ENCODE measurements at places on chromosomes 11 and 22.

DNA sequence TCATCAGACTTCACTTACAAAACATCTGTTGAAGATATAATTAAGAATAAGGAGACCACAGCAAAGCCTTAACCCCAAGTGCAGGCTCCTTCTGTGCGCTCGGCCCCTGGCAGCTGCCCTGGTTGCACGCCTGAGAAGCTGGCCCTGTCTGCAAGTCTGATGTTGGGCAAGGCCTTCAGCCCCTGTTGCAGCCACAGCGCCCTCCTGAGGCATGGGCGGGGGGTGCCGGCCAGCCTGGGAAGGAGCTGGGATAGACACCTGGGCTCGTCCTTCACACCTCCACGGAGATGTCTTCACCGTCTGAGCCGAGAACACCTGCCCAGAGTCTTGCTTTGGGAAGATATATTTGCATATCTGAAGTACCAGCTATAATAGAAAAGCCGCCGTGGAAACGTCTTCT lies 104.1 kb downstream of the MPPED1 start:
- no peaks in the 10 kb centered on the region for H3K27me3 ChIP-seq
- no peaks in the 10 kb centered on the region for H3K36me3 ChIP-seq
- H3K4me1 ChIP-seq = no peaks in the 10 kb centered on the region
- no peak overlapping the region for H3K27ac ChIP-seq
- H3K4me3 ChIP-seq = no peak overlapping the region

GRCh38 chr11:85682330-85683305 lies 3.4 kb downstream of the CCDC89 start:
- H3K4me3 ChIP-seq = no peak overlapping the region
- no peak for DNase-seq
- H3K36me3 ChIP-seq = no peaks in the 10 kb centered on the region
- H3K27ac ChIP-seq = no peak overlapping the region
- peaks cover 5% of the 10 kb centered on the region for H3K4me1 ChIP-seq

GRCh38 chr11:3853899-3854659 lies 1.4 kb upstream of the STIM1 start:
- H3K27ac ChIP-seq = no peak overlapping the region
- H3K4me3 ChIP-seq = peak overlapping the region; percentile 85
- DNase-seq = no peak
- peaks cover under 1% of the 10 kb centered on the region for H3K27me3 ChIP-seq
- peaks cover 35% of the 10 kb centered on the region for H3K4me1 ChIP-seq

GRCh38 chr11:121429556-121429955 lies 22.6 kb upstream of the SORL1 start:
- DNase-seq = no peak
- H3K36me3 ChIP-seq = peaks cover 1% of the 10 kb centered on the region
- peaks cover 49% of the 10 kb centered on the region for H3K27me3 ChIP-seq
- H3K27ac ChIP-seq = no peak overlapping the region

GRCh38 chr11:70572974-70573260 lies 174.6 kb downstream of the CTTN start:
- peak; percentile 53 for DNase-seq
- H3K4me1 ChIP-seq = peaks cover 8% of the 10 kb centered on the region
- H3K4me3 ChIP-seq = no peak overlapping the region
- no peak overlapping the region for H3K27ac ChIP-seq

DNA sequence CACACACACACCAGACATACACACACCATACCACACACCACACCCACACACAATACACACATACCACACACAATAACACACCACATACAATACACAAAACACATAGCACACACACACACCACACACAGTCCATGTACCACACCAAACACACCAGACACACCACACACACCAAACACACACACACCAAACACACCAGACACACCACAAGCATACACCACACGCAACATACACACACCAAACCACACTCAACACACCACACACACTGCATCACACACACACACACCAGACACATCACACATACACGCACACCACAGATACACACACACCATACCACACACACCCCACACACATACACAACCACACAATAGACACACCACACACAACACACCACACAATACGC lies 54.8 kb downstream of the IGSF9B start:
- H3K36me3 ChIP-seq = peaks cover 8% of the 10 kb centered on the region
- no peak overlapping the region for H3K27ac ChIP-seq
- no peaks in the 10 kb centered on the region for H3K27me3 ChIP-seq
- no peaks in the 10 kb centered on the region for H3K4me1 ChIP-seq
- H3K4me3 ChIP-seq = no peak overlapping the region

DNA sequence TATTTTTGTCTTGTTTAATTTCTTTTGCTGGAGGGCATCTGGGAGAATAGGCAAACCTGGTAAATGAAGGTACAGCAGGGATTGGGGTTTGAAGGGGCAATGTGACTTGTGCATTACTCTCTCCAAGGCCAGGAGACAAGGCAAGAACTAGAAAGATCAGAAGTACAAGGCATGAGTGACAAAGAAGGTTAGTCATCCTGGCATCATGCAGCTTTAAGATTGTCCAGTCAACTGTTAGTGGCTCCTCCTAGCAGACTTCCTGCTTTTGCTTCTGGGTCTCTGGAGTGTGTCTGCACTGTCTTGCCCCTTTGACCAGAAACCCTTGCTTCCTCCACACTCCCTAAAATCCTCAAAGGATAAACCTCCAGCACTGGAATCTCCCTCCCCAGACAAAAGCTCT lies 27.2 kb upstream of the GLYATL1 start:
- no peak for DNase-seq
- no peak overlapping the region for H3K4me3 ChIP-seq

- H3K36me3 ChIP-seq = no peaks in the 10 kb centered on the region
- H3K4me3 ChIP-seq = no peak overlapping the region
These were observed 19.3 kb upstream of the CD5 start for GRCh38 chr11:61082931-61083531.

GRCh38 chr11:101129203-101129943 lies at the start of gene PGR:
PGR (minus strand) TSS chr11:101129813; CDS start chr11:101129070, 743 bp downstream.
- H3K4me1 ChIP-seq = peaks cover 16% of the 10 kb centered on the region
- H3K27me3 ChIP-seq = peaks cover 70% of the 10 kb centered on the region
- H3K27ac ChIP-seq = no peak within 1 kb of the TSS
- peaks cover 3% of the 10 kb centered on the region for H3K36me3 ChIP-seq

Data from chondrocyte (in vitro differentiated cells).